ENCODE measurements at places on chromosomes 7 and 10.

GRCh38 chr10:49595003-49595712 is 15.0 kb upstream of the SLC18A3 start:
- no peak for DNase-seq

DNA sequence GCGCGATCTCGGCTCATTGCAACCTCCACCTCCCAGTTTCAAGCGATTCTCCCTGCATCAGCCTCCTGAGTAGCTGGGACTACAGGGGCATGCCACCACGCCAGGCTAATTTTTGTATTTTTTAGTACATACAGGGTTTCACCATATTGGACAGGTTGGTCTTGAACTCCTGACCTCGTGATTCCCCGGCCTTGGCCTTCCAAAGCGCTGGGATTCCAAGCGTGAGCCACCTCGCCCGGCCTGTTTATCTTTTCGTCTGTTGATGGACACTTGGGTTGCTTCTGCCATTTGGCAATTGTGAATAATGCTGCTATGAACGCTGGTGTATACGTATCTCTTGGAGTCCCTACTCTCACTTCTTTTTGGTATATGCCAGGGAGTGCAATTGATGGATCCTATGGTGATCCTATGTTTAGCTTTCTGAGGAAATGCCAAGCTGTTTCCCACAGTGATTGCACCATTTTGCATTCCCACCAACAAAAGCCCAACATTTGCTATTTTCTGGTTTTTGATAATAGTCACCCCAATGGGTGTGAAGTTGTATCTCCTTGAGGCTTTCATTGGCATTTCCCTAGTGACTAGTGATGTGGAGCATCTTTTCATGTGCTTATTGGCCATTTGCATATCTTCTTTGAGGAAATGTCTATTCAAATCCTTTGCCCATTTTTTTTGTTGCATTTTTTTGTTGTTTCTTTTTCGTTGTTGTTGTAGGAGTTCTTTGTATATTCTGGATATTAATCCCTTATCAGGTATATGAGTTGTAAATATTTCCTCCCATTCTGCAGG is 3.5 kb downstream of the ANTXRL start:
- DNase-seq: no peak

- no peak for DNase-seq
Measured at GRCh38 chr7:28729727-28730126, 228.4 kb downstream of the TRIL start.

- DNase-seq: no peak
Measured at GRCh38 chr10:35304649-35305048, 31.7 kb upstream of the CCNY start.

DNA sequence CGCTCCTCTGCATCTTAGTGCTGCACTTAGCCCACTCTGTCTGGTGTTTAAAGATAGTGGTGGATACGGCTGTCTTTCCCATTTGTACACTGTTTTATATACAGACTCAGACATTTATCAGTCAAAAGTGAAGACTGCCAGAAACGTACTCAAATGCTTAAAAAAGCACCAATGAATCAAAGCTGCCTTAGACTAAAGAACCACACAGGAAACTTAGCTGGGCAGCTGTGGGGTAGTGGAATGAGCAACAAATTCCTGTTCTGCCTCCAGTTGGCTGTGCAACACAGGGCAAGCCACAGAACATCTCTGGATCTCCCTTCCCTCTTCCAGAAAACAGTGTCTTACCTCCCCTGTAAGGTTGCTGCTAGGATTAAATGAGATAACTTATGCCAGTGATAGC is 76.0 kb downstream of the ATXN7L1 start:
- DNase-seq: no peak

DNA sequence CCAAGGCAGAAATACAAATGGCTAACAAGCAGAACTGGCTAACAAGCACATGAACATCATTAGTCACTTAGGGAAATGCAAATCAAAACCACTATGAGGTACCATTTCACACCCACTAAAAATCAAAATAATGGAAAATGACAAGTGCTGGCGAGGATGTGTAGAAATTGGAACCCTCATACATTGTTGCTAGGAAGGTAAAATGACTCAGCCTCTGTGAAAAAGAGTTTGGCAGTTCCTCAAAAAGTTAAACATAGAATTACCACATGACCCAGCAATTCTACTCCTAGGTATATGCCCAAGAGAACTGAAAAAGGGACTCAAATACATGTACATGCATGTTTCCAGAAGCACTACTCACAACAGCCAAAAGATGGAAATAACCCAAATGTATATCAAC is 52.8 kb upstream of the ANAPC16 start:
- DNase-seq: peak; percentile 36

DNA sequence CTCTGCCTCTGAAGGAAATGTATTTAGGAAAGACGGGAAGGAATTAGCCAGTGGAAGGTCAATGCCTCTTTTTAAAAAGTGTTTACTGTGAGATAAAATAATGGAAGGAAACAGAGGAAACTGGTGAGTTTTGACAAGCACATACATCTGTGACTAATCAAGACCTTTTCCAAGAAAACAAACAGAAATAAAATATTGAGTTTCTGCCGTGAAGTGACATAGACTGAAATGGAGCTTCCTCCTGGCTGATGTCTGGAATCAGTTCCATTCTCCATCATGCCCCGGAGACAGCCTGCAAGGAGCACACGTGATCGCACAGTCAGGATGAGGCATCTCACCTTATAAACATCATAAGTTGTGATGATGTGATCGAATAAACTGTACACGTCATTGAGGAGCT is 30.7 kb downstream of the TECTB start:
- DNase-seq: no peak

- DNase-seq: no peak
Measured at GRCh38 chr7:82449910-82450309, 6.3 kb upstream of the CACNA2D1 start.

GRCh38 chr10:120336911-120337540 is 120.0 kb upstream of the PLPP4 start:
- DNase-seq: peak; percentile 44

DNA sequence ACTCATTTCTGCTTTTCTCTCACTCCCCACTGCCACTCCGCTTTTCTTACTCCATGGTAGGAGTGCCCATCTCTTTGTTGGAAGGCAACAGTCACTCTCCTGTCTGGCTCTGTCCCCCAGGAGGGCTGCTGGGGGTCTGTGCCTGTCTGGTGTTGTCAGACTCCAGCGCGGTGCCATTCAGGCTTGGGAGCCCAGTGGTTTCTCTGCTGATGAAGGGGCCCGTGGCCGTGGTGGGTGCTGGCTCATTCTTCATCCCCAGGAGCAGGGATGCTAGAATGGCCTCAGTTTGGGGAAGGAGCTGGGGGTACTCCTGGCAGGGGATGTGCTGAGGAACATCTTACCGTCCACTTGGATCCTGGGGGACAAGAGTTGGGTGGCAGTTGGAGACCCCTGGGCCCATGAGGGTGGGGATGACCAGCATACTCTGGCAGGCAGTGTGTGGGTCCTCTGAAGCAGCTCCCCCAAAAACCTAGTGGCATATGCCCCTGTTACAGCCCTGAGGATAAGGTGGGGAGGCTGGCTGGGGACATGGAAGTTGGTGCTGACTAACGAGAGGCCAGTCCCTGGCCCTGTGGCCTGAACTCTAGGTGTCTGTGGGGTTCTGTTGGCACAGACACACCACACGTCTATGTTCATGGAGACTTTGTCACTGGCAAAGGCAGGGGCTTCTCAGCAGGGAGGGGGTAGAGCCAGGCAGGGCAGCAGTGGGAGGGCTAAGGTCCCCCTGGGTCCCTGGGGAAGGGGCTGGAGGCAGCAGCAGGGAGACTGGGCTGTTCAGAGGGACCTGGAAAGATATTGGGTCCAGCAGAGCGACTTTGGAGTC is 102.8 kb upstream of the RET start:
- DNase-seq: no peak

DNA sequence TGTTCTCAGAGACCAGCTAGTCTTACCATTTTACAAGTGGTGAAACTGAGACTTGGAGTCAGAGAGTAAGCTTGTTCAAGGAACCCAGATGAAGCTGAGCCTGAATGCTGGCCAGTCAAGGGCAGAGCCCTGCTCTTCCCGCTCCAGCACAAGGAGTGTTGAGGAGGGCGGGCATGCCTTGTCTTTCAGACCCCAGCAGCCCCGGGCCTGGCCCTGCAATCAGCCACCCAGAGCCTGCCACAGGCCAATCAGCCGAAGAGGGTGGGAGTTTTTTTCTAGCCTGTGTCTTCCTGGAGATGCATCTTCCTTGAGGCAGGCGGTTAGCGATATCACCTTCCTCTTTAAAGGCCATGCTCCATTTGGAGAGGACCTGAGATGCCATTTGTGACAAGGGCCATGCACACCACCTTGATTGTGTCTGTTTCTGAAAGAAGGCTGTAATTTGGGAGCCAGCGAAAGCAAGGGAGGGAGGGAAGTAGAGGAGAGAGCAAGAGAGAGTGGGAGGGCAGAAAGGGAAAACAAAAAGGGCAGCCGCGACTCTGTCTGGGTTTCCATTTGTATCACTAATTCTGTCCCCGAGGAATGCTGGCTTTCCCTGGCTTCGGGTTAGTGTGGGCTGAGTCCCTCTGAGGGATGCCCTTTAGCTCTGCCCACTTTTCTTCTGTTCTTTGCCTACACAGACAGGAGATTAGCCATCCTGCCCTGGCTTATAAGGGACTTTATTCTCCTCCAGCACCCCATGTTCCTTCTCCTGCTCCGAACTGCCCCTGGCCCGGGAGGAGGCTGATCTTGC is 8.0 kb downstream of the CDH23 start:
- DNase-seq: no peak

GRCh38 chr7:74587435-74588126 is 69.9 kb upstream of the GTF2I start:
- DNase-seq: no peak
